ENCODE measurements at places on chromosomes 5 and 9. TPM values are rescaled to one million over a fixed set of nuclear protein-coding genes. Genes with fewer than 3 reads are reported as not detected.

LRRC26 gene
- not detected for total RNA-seq

SELENOP gene
- 703 TPM for total RNA-seq

TSLP gene
- 5.7 TPM for total RNA-seq

TMEM174 gene
- total RNA-seq = not detected

IFNB1 gene
- total RNA-seq = not detected

RLN2 gene
- not detected for total RNA-seq

CXCL14 gene
- not detected for total RNA-seq

DMRT1 gene
- total RNA-seq = not detected

TTLL11 gene
- total RNA-seq = 9.1 TPM

PCDHGA3 gene
- total RNA-seq = 2.6 TPM

FOXD4 gene
- 0.17 TPM for total RNA-seq

TNPO1 gene
- total RNA-seq = 270 TPM

All from smooth muscle cell of trachea (primary cell).